ENCODE measurements at places on chromosomes 12 and 14.

- no peak for DNase-seq
These were observed 2.9 kb downstream of the GPATCH2L start for GRCh38 chr14:76154539-76155126.

GRCh38 chr12:23354800-23355199 is 594.7 kb downstream of the SOX5 start:
- DNase-seq = no peak

- peak; percentile 59 for DNase-seq
These were observed 42.4 kb upstream of the SGPP1 start for GRCh38 chr14:63770187-63770807.

DNA sequence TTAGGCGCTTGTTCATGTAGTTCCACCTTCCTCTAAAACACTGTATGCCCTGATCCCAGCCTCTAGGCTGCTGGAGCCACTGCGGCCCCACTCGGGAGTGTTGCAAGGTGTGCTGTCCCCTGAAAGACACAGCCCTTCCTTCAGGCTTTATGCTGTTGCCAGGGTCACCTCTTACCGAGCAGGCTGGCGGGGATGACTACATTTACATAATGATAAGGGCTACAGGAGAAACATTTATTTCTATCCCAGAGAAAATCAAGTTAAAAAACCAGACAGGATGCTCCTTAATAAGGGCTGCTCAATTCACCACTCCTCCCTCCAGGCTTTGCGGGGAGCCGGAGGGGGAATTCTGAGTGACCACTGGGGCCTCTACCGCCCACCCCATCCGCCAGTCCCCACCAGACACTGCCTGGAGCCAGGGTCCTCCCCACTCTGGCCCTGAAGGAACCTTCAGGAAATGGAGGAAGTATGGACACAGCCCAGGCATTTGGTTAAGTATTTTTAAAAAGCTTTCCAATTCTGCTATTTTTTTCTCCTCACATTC is 200.6 kb downstream of the TTC7B start:
- DNase-seq = no peak

DNA sequence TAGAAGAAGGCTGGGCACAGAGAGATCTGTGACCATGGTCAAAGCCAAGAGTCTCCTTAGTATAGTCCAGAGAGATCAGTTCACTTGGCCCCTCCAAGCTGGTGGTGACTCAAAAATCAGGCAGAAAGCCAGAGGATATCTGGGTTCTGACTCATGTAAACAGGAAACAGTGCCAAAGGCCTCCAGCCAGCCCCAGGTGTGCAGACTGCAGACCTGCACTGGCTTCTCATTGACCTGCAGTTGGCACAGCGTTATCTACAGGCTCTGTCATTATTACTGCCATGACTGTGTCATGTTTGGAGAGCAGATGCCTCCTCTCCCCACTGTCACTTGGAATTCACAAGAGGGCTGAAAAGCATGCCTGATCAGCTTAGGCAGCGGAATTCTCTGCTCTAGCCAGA is 295.7 kb upstream of the PRKD1 start:
- DNase-seq = no peak
